ENCODE measurements at places on chromosomes 2 and 18.

GRCh38 chr2:144546933-144547332 lies 27.0 kb upstream of the ZEB2 start:
- DNase-seq: no peak

- DNase-seq: no peak
Observed at GRCh38 chr18:74512321-74513053, 16.3 kb downstream of the CNDP2 start.

DNA sequence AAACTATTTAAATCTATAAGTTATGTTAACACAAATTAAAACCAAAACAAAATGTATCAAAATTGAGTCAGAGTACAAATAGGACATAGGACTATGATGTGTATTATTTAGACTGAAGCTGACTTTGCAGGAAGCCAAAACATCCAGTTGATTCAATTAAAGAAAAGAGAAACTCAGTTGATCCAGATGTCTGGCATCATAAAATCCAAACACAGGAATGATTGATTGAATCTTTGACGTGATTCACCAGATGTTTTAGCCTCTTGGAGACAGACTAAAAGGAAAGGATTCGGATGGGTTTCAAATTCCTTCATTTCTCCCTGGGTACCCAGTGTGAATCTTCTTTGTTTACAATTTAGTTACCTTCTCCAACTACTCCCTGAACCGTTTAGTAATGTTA lies 272.9 kb downstream of the IRS1 start:
- no peak for DNase-seq

DNA sequence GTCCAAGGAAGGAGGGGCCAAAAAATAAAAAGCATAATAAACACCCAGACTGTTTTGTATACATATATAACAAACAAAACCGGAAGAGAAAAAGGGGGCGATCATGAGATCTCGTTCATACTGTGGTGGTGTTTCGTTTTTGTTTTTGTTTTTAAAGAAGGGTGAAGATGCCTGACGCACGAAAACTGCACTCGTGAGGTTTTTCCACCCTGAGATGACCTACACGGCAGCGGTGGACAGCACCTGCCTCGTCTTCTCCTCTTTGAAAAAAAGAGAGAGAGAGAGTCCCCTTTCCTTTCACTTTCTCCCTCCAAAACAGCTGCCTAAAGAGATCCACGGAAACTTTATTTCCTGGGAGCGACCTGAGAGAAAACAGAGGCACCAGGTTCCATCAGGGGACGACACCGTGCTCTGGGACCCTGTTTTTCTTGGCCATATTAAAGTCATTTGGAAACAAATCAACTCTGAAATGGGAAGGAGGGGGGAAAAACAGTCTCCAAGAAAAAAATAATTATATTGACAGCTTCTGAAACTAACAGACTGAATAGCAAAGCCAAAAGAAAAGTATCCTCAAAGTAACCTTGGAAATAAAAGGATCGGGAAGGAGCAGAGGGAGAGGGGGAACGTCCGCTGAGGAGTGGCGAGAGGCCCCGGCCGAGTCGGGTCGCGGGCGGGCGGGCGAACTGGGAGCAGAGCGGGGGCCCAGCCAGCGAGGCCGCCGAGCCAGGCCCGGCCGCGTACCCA lies 3.5 kb downstream of the POU3F3 start:
- no peak for DNase-seq

- no peak for DNase-seq
Observed at GRCh38 chr2:165239230-165239629, at the start of gene SCN2A. Gene SCN2A (plus strand): TSS chr2:165239414. CDS start chr2:165295824, 56,410 bp downstream.

GRCh38 chr2:3349211-3349693 lies 28.4 kb downstream of the EIPR1 start:
- DNase-seq: no peak

- DNase-seq: no peak
Observed at GRCh38 chr2:207330912-207331311, 165.2 kb upstream of the KLF7 start.

DNA sequence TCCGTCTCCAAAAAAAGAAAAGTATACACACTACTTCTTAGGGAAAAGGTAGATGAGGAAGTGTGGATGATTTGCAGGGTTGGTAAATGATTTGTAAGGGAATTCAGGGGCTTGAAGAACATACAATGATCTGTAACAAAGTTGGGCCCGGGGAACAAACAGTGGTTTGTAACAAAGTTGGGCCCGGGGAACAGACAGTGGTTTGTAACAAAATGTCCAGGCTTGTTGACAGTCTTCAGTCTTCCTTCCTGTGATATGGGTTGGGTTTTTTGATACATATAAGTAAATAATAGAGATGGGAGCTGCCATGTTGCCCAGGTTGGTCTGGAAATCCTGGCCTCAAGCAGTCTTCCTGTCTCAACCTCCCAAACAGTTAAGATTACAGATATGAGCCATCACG lies 83.3 kb upstream of the UXS1 start:
- DNase-seq: no peak

DNA sequence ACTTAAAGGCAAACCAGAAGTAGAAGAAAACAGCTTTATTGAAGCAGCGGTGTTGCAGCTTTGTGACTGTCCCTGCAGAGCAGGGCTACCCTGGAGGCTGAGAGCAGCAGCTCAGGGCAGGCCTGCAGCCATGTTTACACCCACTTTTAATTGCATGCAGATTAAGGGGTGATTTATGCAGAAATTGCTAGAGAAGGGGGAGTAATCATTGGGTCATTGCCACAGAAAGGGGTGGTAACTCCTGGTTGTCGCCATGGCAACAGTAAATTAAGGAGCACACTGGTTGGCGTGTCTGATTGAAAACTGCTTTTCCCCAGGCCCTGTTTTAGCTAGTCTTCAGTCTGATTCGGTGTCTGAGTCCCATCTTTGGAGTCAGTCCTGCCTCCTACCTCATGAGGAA lies 195.4 kb upstream of the HDAC4 start:
- no peak for DNase-seq

- no peak for DNase-seq
Observed at GRCh38 chr2:182090486-182090885, 104.8 kb downstream of the PPP1R1C start.

- no peak for DNase-seq
Observed at GRCh38 chr18:59303006-59303405, 15.4 kb downstream of the CPLX4 start.

GRCh38 chr2:43461453-43462073 lies 134.3 kb downstream of the THADA start:
- peak; percentile 41 for DNase-seq

DNA sequence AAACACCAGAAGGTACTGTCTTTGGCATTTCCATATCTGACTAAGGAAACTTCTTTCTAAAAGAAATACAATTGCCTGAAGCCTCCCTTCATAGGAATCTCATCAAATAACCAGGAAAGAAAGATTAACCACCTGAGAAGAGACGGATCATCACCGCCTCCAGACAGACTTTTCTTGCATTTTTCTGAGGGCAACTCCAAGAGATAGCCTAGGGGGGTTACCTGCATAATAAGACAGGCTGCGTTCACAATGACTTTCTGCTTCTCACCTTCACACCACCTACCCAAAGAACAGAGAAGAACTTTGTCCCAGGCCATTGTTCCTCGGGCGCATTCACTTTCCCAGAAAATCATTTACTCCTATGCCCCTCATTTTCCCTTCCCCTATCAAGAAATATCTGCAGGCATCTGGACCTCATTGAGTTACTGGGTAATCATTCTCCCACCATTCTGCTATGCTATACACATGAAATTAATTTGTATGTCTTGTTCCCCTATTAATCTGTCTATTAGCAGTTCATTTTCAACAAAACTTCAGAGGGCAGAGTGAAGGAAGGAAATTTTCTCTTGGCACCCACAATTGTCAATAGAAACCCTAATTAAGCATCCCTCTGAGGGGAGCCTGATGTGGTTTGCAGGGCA lies 8.3 kb upstream of the POMC start:
- DNase-seq: no peak

- DNase-seq: no peak
Observed at GRCh38 chr2:152577579-152577978, 139.7 kb downstream of the PRPF40A start.

GRCh38 chr2:24163186-24163585 lies 11.7 kb upstream of the FAM228A start:
- DNase-seq: no peak

DNA sequence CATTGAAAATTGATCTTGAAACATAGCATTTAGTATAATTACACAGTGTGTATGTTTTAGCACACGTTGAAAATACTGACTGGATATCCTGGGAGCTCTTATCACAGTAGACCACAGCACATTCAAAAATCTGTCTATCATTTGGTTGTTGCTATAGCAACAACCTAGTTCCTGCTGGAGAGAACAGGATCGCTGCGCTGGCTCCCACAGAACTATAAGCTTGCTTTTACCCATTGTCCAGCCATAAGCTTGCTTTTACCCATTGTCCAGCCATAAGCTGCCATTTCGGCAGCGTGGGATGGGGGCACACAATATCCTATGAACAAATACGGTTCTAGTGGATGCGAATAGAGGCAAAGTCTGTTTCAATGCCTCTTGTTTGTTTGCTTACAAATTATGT lies 70.4 kb upstream of the ST6GAL2 start:
- DNase-seq: no peak

GRCh38 chr2:172096626-172097547 lies 5.8 kb downstream of the DLX2 start:
- peak; percentile 41 for DNase-seq

- no peak for DNase-seq
Observed at GRCh38 chr2:138640921-138641676, 139.1 kb downstream of the NXPH2 start.

- peak; percentile 57 for DNase-seq
Observed at GRCh38 chr2:134391751-134392160, 137.9 kb downstream of the MGAT5 start.

DNA sequence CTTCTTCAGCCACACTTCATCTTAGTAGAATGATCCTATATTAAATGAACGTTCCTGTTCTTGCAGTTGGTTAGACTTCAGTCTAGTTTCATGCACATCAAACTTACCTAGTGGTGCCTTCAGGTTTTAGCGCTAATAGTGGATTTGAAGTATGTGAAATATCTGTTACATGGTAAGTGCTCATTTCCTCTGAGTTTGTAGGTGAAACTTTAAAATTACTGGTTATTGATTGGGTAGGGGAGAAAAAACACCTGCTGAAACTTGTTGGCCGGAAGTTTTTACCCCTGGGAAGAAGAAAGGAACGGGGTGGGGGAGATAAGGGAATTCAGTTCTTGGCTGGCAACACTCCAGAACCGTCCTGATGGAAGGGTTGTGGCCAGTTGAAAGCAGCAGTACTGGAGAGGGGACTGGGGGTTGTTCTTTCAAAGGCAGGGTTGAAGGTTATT lies 112.8 kb downstream of the SPTBN1 start:
- DNase-seq: peak; percentile 34

DNA sequence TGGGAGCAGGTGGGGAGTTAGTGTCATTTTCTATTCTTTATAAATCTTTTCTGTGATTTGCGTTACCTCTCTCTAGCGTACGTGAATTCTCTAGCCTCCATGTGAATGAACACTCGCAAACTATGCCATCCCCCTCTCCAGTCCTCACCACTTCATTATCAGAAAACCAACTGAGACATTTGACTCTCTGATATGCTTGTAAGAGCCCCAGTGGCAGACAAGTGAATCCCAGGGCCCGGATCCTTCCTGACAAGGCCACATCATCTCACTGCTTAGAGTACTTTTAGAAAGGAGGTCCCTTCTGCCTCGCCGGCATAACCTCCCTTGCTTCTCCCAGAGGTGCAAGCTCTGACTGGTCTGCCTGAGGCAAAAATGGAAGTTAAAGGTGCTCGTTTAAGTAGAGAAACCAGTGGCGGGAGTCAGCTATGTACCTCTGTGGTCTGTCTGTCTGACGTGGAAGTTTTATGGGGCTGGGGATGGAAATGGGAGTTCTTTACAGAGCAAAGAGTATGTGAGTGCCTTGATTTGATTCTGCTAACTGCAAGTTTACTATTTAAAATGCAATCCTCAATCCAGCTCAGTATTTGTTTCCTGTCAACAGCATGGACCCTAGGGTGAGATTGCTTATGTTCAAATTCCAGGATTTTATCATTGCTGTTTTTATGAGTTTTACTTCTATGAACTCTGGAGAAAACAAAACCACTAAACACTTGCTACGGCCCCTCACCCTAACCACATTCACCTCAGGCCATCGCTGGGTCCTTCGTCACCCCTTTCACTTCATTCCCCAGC lies 114.9 kb upstream of the MSTN start:
- no peak for DNase-seq

- DNase-seq: no peak
Observed at GRCh38 chr2:64795024-64795592, 141.4 kb upstream of the SERTAD2 start.

DNA sequence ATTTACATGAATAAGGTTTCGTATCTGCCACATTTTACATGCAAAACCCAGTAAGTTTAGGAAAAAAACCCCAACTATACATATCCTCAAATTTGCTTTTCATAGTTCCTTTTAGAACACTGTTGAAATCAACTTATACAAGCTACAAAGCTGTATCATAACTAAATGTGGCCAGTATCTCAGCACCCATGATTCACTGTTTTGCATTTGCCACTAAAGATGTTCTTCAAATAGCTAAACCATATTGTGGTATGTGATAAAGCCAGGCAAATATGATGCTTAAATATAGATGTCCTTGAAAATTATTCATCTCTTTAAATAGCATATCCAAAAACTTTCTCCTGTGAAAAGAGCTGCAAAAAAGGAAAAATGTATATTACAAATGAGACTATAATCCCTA lies 29.9 kb downstream of the ROCK2 start:
- DNase-seq: no peak

DNA sequence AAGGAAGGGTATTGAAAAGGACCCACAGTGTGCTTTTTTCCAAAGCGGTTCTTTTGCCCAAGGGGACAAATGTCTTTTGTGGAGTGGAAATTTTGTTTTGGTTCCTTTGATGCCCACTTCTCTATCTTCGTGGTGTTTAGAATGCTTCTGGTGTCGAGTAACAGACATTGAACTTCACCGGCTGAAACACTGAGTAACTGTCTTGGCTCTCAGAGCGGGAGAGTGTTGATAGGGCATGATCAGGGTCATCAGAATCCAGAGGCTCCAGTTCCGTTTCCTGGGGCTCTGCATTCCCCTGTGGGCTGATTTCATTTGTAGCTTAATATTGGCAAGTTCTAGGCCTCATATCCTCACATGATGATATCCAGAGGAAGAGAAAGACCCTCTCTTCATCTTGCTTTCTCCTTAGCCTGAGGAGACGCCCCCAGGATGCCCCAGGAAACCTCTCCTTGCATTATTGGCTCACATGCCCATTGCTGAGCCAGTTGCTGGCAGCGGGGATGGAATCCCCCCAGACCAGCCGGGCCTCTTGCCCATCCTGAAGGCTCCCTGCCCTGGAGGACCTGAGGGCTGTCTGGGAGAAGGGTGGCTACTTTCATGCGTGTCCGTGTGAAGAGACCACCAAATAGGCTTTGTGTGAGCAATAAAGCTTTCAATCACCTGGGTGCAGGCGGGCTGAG lies 27.9 kb upstream of the AGFG1 start:
- DNase-seq: no peak

All from GM13976 (cell line).